ENCODE measurements at places on chromosomes 3 and 15.

DNA sequence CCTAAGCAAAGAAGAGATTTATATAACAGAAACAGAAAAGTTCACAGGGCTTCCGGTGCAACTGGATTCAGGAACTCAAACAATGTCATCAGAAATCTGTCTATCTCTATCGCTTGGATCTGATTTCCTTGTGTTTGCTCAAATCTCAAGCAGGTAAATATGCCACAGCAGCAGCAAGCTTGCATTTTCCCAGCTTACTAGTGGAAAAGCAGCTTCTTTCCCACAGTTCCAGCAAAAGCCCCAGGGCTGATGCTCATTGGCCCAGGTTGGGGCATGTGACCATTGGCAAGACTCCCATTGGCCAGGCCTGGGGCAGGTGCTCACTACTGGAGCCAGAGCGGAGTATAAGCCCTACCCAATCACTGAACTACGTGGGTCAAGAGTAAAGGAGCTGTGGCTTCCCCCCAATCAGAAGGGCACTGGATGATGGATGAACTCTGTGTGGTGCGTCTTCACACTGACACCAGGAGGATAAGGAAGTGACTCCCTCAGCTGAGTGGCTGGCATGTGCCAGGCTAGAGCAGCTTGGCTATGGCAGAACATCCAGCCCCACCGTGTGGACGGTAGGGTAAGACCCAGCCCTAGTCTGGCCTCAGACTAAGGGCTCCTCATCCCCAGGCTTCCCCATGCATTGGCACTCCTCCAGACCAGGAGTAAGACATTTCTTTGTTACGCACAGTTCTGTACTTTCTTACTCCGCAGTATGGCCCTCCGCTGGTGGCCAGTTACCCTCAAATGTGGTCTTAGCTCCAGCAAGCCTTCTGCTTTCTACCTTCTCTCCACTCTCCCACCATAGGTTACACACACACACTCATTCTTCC is 13.1 kb upstream of the VIPR1 start:
- DNase-seq = no peak

DNA sequence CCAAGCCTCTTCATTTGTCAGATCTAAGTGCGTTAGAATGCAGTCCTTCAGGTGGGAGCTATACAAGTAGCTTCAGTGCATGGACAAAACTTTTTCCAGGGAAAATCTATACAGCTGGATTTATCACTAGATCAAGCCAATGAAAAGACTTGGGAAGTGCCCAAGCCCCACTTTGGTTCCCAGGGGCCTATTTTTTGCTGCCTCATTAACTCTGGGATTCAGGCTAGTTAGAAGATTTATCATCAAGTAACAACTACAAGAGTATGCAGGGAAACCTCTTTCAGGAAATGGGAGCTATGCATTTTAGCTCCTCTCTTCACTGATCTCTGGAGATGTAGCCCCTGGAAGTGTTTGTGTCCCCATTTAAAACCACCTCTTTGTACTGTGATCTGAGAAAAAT is 908.8 kb downstream of the SQOR start:
- DNase-seq = no peak

GRCh38 chr3:68999158-68999557 is 14.3 kb downstream of the EOGT start:
- no peak for DNase-seq

GRCh38 chr3:126147147-126147931 is 33.0 kb downstream of the ALDH1L1 start:
- DNase-seq = no peak

DNA sequence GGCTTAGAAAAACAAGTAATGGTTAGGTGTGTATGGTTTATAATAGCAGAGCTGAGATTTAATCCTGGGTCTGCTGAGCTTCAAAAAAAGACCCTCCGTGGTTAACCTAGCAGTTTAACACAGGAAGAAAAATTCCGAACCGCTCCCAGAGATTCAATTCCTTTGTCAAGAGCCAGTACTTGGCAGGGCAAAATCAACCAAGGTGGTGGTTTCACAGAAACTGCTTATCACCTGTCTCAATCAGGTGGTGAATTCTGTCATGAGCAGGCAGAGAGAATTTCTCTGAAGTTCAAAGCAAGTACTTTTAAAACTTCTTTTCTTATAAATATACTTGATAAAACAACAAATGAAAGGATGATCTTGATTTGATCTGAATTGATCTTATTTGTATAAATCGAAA is 17.2 kb downstream of the SYNPR start:
- DNase-seq = no peak

GRCh38 chr15:75348562-75349350 is 1.9 kb downstream of the NEIL1 start:
- DNase-seq = no peak

- DNase-seq = no peak
These were observed 387.2 kb downstream of the ROBO1 start for GRCh38 chr3:79380581-79380980.

DNA sequence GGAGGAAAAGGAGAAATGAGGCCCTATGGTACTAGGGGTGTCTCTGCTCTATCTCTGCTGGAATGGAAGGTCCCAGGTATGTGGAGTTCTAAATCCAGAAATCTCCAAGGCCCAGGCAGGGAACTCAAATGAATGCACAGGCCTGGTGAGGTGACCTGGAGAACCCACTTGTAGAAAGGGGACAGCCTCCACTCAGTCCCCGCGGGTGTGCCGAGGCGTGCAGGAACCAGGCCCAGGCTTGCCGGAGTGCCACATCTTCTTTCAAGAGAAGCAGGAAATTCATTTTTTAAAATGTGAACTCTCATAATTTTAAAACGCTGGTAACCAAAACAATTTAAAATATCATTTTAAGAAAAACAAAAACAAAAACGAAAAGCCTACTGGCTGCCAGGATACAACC is 32.2 kb upstream of the ADCY5 start:
- DNase-seq = no peak

DNA sequence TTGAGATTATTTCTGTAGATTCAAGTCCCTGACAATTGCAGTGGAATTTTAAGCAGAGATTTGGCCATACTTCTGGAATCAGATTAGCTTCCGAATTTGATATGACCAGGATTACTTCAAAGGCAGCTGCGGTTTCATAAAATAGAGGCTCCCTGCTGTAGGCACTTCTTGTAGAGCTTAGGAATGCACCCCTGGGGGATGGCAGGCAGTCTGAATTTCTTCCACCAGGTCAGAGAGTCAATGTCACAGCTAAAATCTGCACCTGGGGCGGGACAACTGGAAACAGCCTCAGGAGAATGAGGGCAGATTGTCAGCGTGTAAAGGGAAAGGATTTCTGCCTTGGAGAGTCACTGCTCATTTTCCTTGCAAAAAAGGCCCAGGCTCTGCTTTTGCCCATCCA is 182.6 kb downstream of the ARRDC4 start:
- DNase-seq = no peak

DNA sequence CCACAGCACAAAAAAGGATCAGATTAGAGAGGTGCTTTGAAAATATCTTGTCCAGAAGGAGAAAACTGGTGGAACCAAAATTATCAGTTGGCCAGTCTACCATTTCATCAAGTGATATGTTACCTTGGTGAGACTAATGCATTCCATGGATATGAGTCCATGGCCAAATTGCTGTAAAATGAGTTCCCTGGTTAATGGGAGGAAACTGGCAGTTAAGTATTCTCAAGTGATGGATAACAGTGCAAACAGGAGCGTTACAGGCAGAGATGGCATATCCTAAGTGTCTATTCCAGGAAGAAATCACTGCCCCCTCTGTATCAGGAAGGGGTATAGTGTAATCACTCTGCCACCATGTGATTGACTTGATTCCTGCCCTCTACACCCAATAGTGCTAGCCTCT is 34.0 kb downstream of the MYRIP start:
- no peak for DNase-seq

DNA sequence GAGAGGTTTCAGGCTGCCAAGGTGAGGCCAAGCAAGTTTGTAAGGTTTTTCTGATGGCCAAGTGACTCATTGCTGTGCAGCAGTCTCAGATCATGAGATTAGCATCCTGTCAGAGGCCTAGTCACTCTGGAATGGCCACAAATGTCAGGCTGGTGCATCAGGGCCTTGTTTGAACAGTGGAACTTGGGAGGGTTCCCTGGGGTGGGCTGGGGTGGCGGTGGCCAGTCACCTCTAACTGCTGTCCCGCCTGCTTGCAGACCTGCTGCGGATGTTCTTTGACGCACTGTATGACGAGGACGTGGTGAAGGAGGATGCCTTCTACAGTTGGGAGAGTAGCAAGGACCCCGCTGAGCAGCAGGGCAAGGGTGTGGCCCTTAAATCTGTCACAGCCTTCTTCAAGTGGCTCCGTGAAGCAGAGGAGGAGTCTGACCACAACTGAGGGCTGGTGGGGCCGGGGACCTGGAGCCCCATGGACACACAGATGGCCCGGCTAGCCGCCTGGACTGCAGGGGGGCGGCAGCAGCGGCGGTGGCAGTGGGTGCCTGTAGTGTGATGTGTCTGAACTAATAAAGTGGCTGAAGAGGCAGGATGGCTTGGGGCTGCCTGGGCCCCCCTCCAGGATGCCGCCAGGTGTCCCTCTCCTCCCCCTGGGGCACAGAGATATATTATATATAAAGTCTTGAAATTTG is 2.8 kb upstream of the FAM131A start:
- DNase-seq = no peak

- DNase-seq = no peak
These were observed 495.5 kb upstream of the CFAP20DC start for GRCh38 chr3:59545374-59545773.

- no peak for DNase-seq
These were observed 65.4 kb downstream of the SIDT1 start for GRCh38 chr3:113597596-113598354.

GRCh38 chr15:77034695-77035489 is 36.0 kb downstream of the TSPAN3 start:
- DNase-seq = no peak

GRCh38 chr3:169772305-169772896 is 795 bp upstream of the MYNN start:
- DNase-seq = peak; percentile 55

DNA sequence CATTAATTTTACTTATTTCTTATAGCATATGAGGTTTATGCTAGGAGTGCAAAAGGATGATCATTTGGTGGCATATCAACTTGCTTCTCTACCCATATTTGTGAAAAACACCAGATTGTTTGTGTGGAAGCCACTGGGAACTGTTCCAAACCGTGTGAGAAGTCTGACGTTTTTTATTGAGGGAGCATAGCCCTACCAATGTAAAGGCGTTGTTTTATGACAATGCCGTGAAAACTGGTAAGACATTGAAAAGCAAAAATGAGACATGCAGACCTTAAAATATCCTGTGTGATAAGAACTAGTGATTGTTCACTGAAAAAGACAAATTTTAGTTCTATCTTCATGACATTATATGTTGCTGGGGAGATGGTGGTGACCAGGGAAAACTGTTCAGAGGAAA is 87.8 kb downstream of the CHL1 start:
- DNase-seq = no peak

- DNase-seq = no peak
These were observed 60.4 kb downstream of the SPSB4 start for GRCh38 chr3:141111364-141112155.

DNA sequence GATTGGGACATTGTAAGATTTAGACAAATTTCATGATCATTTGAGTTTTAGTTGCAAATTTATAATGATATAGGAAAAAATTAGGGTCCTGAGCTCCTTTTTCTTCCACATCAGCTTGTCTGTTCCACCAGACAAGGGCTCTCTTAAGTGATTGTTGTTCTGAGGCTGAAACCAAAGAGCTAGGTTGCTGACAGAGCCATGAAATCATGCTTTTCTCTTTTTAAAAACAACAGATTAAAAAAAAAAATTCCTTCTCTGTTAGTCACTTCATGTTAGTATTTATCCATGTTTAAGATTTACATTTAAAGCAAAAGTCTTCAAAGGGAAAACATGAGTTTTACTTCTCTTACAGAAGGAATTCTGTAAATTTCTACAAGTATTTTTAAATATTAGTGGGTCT is 56.8 kb downstream of the ATP2C1 start:
- no peak for DNase-seq

GRCh38 chr15:43239732-43240491 is 19.1 kb upstream of the EPB42 start:
- no peak for DNase-seq

DNA sequence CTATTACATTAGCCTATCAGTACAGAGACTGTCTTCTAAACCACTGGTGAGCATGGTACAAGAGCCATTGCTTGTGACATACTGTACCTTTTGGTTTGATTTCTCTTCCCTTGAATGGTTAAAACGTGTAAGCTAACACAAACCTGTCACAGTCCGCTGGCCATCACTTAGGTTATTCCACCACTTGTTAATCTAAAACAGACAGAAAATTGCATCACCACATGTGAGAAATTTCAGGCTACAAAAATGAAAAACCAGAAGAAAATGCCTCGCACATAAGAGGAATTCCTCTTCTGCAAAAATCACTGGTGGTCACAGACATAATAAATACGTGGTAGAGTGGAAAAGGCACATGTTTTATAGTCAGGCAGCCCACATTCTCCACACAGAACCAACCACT is 22.1 kb downstream of the PARL start:
- no peak for DNase-seq

DNA sequence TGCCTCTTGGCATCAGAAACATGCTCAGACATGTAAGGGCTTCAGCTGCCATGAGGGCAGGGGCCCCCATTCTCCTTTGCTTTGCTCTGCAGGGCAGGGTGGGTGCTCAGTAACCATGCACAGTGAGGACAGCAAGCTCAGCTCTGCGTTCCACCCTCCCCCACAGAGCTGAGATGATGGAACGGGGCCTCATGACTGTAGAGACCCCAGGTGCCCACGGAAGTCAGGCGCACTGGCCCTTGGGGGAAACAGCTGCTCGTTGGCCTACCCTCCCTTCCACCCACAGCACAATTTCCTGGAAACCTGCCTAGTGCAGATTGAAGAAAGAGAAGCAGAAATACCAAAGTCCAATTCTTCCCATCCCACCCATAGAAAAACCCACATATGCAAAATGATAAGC is 10.5 kb downstream of the CTXND1 start:
- DNase-seq = no peak

DNA sequence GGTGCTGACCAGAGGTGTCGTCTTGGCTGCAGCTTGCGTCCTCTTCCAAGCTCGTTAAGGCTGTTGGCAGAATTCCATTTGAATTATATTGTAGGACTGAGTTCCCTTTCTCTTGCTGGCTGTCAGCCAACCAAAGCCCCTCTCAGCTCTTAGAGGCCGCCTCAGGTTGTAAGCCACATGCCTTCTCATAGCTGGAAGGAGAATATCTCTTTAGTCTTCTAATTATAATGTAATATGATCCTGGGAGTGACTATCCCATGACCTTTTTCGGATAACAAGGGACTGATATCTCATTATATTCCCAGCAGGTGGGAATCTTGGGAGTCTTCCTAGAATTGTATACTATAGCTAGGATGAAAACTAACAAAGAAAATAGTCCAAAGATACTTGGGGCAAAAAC is 4.8 kb downstream of the SCG5 start:
- DNase-seq = no peak

DNA sequence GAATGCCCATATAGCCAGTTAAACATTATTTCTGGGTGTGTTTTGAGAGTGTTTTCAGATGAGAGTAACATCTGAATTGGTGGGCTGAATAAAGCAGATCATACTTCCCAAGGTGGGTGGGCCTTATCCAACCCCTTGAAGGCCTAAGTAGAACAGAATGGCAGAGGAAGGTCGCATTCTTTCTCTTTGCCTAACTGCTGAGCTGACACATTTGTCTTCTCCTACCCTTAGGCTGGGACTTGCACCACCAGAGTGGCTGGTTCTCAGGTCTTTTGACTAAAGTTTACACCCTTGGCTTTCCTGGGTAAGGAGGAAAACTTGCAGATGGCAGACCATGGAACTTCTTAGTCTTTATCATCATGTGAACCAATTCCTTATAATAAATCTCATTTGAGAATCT is 85.8 kb upstream of the TNFAIP8L3 start:
- no peak for DNase-seq

- DNase-seq = no peak
These were observed 22.6 kb downstream of the RAB7A start for GRCh38 chr3:128748557-128748956.

- DNase-seq = no peak
These were observed 90.0 kb upstream of the LRTM1 start for GRCh38 chr3:55017876-55018275.

Data from nucleus accumbens (tissue), 56 donors.